Amygdala (tissue), 56 donors: ENCODE measurements at places on chromosomes 4 and X.

DNA sequence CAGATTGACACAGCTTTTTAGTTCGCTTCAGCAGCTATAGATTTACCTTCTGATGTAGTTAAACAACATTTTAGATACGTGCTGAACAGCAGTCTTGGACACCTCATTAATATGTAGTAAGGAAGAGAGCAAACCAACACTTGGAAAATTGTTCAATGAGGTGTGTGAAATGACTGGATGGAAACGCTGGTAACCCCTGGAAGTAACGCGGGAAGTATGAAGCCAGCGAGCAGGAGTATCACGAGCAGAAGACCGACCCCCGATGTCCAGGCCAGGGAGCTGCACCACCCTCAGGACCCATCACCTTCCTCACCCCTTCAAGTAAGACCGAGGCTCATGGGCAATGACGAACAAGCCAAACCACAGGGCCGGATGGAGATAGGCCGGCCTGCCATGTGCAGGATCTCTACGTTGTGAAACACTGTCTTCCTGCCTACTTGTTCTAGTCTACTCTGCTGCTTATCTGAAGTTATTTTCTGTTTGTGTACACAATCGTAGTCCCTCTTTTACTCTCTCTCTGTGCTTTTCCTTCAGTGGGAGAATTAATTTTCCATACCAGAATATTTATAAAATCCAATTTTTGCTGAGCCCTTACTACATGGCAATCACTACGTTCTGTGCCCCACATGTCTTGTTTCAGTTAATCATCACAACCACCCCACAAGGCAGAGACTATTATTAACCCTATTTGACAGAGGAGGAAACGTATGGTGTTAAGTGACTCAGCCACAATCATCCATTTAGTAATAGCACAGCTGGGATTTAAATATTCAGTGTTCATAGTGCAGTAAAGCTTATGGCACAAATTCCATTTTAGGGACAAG, 221.7 kb downstream of the APBB2 start:
- DNase-seq, result no peak

DNA sequence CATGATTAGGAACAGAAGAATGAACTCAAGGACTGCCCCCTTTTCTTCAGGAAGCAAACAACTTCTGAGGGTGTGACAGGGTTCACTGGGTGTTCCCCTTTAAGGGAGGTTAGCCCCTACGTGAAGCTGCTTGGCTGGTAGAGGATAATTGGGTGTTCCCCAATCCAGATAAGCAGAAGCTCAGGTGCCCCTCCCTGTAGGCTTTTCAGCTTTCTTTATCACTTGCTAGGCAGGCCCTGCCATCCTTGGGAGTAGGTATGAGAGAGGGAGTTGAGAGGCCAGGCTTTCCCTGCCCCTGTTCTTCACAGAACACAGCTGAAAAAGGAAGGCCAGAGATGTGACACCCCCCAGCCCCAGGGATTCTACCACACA, 44.2 kb downstream of the RTL9 start:
- no peak for DNase-seq

DNA sequence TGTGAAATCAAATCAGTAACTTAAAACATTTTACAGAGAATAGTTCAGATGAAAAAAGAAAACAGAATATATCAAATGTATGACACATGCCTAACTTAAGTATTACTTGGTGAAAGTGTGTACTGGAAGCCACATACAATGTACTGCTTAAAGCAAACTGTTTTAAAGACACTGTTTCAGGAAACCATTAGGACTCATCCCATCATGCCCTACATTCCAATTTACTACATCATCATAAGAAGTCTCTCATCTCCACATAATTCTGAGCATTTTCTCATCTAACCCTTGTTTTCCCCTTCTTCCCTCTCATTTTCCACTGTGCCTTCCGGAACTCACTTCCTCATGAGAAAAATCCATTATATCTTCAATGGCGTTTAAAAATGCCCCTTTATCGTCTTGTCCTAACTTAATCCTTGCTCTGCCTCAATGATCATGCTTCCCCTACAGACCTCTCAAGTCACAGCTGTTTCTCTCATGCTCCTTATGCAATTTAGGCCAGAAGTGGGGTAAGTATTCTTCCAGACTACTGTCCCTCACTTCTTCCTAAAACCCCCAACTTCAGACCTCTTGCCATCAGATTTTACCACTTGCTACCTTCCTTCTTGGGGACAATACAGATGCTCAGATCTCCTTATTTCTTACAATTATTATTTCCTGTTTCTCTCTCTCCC, 26.8 kb upstream of the FGF5 start:
- no peak for DNase-seq

GRCh38 chr4:70522626-70523025, 4.3 kb downstream of the AMTN start:
- no peak for DNase-seq

DNA sequence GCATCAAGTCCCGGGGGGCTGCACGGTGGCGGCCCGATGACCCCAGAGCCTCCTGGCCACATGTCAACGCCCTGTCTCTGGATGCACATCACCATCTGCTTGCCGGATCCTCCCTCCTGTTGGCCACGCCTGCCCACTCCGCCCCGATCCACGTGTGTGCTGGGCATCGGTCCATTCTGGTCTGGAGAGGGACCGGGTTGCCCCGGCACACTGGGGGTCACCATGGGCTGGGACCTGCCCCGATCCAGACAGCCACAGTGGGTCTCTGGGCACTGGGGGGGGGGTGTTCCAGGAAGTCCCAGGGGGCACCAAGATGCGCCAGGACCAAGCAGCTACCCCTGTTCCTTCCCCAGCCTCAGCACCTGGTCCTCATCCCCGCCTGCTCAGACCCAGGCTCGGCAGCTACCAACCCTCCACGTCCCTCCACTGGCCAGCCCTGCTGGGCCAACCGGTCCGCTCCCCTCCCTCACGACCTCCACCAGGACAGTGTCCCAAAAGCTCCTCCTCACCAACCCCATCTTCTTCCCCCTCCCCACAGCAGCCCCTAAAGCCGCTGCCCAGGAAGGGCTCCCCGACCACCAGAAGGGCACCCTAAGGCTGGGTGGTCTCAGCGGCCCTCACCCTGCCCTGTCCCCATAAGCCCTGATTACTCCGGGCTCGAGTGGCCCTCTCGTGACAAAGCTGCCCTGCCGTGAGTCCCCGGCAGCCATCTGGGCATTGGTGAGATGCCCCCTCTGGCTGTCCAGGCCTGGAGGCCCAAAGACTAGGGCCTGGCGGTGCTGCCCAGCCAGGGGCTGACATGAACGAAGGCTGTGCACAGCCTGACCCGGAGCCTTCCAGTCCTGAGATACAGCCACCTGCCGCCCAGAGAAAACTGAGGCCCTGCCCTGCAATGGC, 4.6 kb downstream of the CTBP1 start:
- DNase-seq, result no peak

GRCh38 chrX:45986971-45987370, 558.2 kb downstream of the ZNF674 start:
- DNase-seq, result no peak

DNA sequence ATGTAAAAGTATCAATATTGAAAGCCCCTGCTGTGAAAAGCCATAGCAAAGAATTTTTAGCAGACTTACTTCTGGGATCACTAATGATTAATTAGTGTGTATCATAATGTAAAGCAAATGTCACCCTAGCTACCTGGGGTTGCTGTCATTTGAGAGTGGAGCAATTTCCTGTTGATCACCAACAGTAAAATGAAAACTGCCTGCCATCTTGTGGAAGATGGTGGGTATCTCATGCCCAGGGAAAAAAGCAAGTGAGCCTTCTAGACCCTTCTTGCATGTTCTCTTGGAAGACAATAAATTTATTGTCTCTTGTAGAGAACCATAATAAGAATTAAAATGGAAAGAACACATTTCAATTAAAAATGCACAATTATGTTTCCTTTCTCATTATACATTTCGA, 360.2 kb downstream of the ZIC3 start:
- no peak for DNase-seq
